CD4-positive, alpha-beta T cell treated with Interleukin-1 beta for 1 hour (primary cell): ENCODE measurements at places on chromosomes 1 and 21.
A peak's percentile ranks its signal among the peaks of the same experiment; 100 is the strongest.

- no peak for DNase-seq
These were observed 15.3 kb downstream of the CFAP74 start for GRCh38 chr1:1988061-1988945.

- peak; percentile 83 for DNase-seq
These were observed 6.8 kb downstream of the LAPTM5 start for GRCh38 chr1:30750731-30751291.

DNA sequence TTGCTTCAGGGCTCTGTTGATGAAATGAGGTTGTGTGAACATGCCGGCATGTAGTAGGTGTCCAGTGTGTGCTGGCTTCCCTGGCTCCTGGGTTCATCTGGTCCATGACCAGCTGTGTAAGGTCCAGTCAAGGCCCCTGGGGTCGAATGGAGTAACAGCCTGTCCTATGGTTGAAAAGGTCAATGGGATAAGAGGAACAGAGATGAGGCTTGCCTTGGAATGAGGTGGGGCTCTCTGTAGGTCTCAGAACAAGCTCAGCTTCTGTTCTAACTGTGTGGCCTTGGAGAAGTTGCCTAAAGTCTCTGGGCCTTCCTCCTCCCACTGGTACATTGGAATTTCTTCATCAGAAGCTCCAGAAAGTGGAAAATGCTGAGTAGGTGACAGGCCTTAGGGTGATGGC, 26.6 kb downstream of the RPS6KA1 start:
- DNase-seq = no peak

DNA sequence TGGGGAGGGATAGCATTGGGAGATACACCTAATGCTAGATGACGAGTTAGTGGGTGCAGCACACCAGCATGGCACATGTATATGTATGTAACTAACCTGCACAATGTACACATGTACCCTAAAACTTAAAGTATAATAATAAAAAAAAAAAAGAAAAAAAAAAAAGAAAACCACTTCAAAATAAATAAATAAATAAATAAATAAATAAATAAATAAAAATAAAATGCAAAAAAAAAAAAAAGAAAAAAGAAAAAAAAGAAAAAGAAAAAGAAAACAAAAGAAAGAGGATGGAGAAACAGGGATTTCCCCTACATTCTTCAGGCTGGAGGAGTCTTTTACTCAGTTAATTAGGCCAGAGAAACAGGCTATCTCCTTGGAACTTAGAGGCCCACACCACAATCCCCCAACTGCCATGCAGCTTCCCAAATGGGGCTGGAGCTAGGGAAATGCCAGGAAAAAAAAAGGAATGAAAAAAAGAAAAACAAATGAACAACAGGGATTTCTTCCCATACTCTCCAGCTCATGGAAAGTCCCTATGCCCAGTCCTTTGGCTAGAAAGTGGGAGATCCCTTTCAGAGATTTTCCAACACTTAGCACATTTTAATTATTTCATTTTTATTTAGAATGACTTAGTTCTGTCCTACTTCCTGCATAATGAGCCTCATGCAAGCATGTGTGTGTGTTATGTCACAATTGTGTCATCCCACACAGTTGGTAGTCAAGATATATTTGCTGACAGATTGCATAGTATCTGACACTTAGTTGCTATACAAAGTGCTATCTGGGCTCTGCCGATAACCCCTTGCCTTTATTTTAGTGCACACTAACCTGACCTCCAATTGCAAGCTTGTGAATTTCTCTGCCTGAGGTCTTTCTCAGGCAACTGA, 486.4 kb downstream of the PLPP3 start:
- DNase-seq = no peak
